ENCODE measurements at places on chromosomes 2 and 18.

DNA sequence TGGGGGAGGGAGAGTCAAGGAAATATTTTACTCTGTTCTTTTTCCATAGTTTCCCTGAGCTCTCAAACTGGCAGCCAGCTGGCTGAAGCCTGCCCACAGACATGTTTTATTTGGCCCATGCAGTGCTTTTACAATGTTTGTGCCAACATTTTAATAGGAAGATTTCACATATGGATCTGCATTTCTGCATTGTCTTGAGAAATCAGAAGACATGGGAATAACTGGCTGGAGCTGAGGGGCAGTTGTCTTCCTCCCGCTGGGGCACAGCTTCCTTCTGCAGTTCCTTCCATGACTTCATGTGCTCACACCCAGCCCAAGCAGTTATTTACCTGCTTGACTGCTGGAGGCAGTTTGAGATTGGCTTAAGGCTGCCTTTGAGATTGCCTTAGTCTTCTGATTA, 74.4 kb downstream of the PLCL1 start:
- no peak for DNase-seq

DNA sequence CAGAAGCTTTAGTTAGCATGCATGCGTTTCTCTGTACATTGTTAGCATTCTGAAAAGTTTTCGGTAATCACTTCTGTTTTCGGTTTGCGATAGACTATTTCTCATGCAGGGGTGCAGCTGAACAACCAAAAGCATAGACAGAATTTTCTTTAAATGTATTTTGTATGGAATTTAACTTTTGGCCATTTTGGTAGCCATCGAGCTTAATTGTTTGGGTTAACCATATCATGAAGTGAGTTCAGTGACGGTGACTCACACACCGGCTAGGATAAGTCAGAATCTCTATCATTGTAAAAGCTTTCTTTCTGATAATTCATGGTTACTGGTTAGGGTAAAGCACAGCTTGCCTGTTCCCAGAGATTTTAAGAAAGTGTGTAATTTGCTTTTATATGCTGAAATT, 107.2 kb downstream of the CD226 start:
- DNase-seq = no peak

- DNase-seq = no peak
Measured at GRCh38 chr2:56015711-56016115, 92.1 kb upstream of the EFEMP1 start.

DNA sequence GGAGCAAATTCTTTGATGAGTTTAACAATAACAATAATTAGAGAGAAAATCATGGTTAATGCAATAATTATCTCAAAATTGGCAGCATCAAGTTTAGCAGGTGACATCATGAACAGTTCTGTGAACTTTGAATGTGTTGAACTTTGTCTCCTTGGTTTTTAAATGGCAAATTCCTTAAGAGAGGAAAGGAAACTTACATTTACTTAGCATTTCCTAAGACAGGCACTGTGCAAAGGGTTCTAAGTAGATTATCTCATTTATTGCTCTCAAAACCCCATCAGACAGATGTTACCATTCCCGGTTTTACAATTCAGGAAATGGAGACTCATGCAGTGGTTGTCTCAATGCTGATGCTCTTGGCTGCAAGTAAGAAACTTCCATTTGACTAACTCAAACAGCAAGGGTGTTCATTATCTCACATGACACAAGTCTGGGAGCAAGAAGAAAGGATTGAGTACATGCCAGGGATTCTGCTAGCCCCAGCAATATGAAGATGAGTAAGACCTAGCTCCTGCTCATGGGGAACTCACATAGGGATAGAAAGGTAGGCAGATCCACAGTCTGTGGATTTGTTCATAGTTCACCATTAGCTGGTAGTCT, 81.3 kb upstream of the ITGA6 start:
- no peak for DNase-seq

DNA sequence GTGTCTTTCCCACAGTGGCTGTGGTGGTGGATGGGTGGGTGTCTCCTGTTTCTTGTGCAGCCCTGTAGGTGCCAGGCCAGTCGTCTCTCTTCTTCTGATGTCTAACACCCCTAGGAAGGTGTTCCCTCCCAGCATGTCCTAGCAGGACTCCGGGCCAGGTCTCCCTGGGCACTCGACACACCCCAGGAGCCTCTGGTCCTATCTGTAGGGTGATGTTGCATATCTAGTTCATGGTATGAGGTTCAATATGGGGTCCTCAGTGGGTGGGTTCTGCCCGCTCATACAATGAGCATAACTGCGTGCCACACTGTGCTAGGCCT, 14.4 kb downstream of the NGEF start:
- DNase-seq = no peak

DNA sequence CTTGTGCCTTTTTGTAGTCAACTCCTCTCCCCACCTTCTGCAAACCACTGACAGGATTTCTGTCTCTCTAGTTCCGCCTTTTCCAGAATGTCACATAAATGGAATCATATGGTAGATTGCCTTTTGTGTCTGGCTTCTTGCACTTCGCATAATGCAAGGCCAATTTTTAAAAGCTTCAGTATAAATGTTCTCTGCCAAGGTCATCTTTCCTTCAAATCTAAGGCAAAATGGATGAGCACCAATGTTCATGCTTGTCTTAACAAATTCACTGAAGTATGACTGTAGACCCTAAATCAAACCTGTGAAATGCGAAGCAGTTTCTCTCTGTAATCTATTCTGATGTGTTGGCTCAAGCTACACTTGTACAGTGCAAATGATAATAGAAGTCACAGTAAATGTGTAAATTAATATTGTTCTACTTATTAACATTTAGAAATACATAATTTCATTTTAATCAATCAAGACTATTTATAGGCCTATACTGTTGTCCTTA, 92.8 kb upstream of the GLS start:
- no peak for DNase-seq

DNA sequence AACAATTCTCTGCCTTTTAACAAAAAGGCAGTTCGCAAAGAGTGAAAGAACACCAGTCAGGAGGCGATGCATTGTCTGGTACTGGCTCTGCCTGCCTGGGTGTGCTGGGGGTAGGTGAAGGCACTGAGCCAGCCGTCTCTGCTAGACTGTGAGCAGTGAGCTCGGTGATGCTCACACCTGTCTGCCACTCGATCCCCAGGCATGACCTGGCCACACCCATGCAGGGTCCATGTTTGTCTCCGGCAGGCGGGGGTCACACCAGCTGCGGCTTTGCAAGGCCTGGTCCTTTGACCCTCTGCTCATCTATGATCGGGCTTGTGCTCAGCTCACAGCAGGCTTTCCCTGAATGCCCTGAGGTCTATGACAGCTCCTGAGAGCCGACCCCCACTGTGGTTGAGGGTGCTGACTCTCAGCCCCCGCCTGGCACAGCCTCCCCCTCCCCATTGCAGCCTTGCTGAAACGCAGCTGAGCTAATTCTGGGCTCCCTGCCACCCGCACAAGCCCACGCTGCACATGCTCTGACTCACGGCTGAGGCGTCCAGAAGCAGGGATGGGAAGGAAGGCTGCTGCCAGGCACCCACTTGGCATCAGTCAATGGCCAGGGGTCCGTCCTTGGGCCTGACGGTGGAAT, 23.7 kb downstream of the CRACDL start:
- no peak for DNase-seq

GRCh38 chr2:60560734-60561644, 7.5 kb upstream of the BCL11A start:
- DNase-seq = no peak
